CD4-positive, alpha-beta memory T cell (primary cell): ENCODE measurements at places on chromosomes 6 and 20.

- DNase-seq, result no peak
Observed at GRCh38 chr6:90434094-90434493, 137.5 kb upstream of the BACH2 start.

DNA sequence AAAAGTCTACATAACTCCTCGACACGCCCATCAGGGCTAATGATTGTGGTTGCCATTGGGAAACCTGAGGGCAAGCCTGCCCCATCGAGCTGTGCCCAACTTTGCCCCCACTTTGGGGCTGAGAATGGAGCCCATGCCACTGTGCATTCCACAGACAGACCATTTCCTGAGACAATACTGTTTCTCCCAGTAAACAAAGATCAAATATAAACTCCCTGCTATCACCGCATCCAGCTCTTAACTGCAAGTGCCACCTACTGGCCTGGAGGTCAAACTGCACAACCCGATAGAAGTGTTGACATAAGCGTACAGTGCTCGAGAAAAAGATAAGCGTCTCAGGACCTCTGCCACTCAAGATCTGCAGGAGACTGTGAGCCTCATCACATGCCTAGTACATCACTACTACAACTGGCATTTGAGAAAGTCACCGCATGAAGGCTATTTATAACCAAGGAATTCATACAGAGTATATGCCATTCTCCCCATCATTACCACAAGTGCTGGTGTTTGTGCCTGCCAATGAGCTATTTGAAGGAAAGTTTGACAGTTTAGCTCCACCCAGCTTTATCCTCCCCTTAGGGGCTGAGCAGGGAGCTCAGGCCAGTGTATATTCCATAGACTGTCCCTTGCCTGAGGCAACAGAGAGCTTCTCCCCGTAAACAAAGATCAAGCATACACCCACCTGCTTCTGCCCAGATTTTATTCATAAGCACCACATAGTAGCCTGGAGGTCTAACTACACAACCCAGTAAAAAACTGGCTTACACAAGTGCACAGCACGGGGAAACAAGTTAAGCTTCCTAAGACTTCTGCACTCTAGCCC is 4.5 kb upstream of the DEFB126 start:
- no peak for DNase-seq

GRCh38 chr6:107715550-107716321 is 108.4 kb downstream of the SCML4 start:
- peak; percentile 45 for DNase-seq

DNA sequence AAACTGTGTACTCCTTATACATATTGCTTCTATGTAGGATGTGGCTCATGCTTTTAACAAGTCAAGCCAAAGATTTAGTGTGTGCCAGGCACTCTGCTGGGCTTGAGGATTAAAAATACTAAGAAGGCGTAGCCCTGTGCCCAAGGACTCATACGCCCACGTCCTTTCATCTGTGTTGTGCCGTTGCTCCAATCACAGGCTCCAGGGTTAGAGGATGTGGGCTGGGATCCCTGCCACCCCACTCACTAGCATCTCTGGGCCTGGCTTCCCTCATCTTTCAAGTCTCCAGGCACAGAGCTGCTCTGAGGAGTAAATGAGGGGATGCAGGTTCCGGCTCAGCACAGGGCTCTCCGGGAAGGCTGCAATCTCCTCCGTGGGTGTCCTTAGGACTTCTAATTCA is 214.2 kb downstream of the SYNDIG1 start:
- DNase-seq, result no peak

GRCh38 chr6:158457131-158457530 is 102.8 kb upstream of the TMEM181 start:
- no peak for DNase-seq

- no peak for DNase-seq
Observed at GRCh38 chr6:63565727-63566596, 6.3 kb upstream of the LOC128125822 start.
